Right atrium auricular region (tissue), 2 donors: ENCODE measurements at places on chromosomes 12 and 14. TPM values are rescaled to one million over a fixed set of nuclear protein-coding genes. Genes with fewer than 3 reads are reported as not detected.

Gene DDX11
- total RNA-seq, result 1.1 TPM

Gene TMEM30B
- 3.7 TPM for total RNA-seq

Gene OAS1
- total RNA-seq, result 8.4 TPM

Gene RAD51B
- total RNA-seq, result 1.2 TPM

Gene GPR84
- total RNA-seq, result not detected

Gene E2F7
- total RNA-seq, result 0.75 TPM

Gene RPGRIP1
- total RNA-seq, result 0.12 TPM

Gene FAM90A1
- total RNA-seq, result not detected

Gene SELPLG
- 7.7 TPM for total RNA-seq

GRCh38 chr14:75631453-75631831 lies 29.2 kb downstream of the ERG28 start:
- DNase-seq, result no peak

- DNase-seq, result no peak
Observed at GRCh38 chr14:99394602-99395156, 86.0 kb downstream of the SETD3 start.

- peak; percentile 18 for DNase-seq
Observed at GRCh38 chr12:93378998-93379325, 1.2 kb downstream of the NUDT4 start.

DNA sequence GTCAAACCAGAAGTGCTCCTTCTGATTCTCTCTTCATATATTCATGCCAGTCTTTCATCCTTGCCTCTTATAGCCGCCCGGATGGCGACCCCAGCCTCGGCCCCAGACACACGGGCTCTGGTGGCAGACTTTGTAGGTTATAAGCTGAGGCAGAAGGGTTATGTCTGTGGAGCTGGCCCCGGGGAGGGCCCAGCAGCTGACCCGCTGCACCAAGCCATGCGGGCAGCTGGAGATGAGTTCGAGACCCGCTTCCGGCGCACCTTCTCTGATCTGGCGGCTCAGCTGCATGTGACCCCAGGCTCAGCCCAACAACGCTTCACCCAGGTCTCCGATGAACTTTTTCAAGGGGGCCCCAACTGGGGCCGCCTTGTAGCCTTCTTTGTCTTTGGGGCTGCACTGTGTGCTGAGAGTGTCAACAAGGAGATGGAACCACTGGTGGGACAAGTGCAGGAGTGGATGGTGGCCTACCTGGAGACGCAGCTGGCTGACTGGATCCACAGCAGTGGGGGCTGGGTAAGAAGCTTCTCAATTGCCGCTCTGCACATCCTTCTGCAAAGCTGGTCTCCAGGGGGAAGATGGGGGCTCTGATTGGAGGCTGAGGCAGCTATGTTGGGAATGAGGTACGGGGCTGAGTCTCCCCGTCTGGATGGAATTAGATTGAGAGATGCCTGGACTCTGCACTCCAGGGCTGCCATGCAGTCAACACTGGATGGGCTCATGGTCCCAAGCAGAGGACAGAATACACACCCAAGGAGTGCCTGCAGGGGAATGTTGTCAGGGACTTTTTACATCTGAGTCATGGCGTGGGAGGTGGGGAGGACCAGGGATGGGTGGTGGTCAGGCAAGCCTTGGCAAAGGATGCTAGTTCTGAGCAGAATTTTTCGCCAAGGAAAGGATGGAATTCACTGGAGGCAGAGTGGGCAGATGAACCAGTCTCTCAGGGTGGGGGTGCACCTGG lies 1.3 kb downstream of the BCL2L2 start:
- DNase-seq, result peak; percentile 54

- DNase-seq, result no peak
Observed at GRCh38 chr14:23174296-23175184, 8.9 kb downstream of the SLC7A8 start.

- DNase-seq, result no peak
Observed at GRCh38 chr12:105740970-105741725, 397.6 kb downstream of the NUAK1 start.

DNA sequence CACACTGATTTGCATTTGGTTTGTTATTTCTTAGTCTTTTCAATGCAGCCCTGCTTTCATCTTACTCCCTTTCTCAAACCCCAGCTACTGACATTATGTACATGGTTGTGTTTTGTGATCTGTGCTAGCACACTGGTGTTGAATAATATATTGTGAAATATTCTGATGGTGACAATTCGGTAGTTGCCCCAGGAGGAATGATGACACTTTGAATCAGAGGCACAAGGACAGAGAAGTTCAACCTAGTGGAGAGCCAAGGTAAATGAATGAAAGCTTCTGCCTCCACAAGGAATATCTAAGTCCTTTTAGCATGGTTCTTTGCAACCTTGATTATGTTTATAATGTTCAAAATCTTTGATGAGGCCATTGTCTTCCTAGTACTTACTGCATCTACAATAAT lies 159.9 kb downstream of the PDE3A start:
- DNase-seq, result no peak

- no peak for DNase-seq
Observed at GRCh38 chr12:42588524-42589464, 752 bp downstream of the PRICKLE1 start.
